Stimulated activated CD8-positive, alpha-beta memory T cell treated with anti-CD3 and anti-CD28 coated beads, Interleukin-12 subunit alpha, Interleukin-12 subunit beta, amount 100 ng/mL, for 4 hours (primary cell): ENCODE measurements at places on chromosomes 5 and 9.

GRCh38 chr5:16437977-16438376 is 27.6 kb downstream of the ZNF622 start:
- no peak for DNase-seq

GRCh38 chr5:72194846-72195245 is 87.6 kb downstream of the MAP1B start:
- DNase-seq: no peak

GRCh38 chr5:171609806-171610452 is 175.7 kb upstream of the SMIM23 start:
- DNase-seq: no peak

DNA sequence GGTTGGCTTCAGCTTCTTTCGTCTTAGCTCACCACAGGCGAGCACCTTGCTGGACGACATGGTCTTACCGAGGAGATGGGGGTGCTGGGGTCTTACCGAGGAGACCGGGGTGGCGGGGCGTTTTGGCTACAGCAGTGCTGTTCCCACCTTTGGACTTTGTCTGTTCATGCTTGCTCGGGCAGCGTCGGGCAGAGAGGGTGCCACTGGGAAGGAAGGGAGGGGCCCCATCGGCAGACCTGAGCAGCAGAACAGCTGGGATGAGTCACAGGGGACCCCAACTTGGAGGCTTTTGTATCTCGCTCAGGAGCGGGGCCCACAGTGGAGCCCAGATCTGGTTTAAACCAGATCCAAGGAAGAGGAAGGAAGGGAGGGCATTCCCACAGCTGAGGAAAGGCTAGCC is 106.0 kb upstream of the CACNA1B start:
- DNase-seq: no peak
